NCI-H774 (cell line): ENCODE measurements at places on chromosomes 4 and X.

DNA sequence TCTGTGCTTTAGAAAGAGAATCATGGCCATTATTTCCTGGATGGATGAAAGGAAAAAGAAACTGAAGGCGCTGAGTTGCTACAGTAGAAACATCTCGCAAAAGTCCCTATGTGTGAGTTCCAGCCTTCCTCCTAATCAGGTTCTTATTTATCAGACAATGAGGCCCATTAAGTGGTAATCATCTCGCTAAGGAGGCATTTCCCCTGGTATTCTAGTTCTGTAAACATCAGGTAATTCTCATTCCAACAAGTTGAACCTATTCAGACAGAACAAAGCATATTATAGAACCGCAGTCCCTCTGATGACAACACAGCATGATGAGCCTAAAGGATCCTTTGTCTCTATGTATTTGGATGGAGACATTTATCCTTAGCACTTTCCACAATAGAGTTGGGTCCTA lies 205.7 kb upstream of the MAOA start:
- DNase-seq: no peak

GRCh38 chr4:35982318-35982717 lies 262.0 kb downstream of the ARAP2 start:
- DNase-seq: no peak

- no peak for DNase-seq
These were observed 62.5 kb downstream of the CHRDL1 start for GRCh38 chrX:110733166-110733565.

GRCh38 chr4:106266201-106266600 lies 49.8 kb downstream of the TBCK start:
- DNase-seq: no peak

GRCh38 chr4:139660568-139661043 lies 5.0 kb upstream of the MGST2 start:
- no peak for DNase-seq

GRCh38 chr4:159169404-159170302 lies 66.8 kb downstream of the RAPGEF2 start:
- no peak for DNase-seq

GRCh38 chr4:6546681-6547447 lies 28.1 kb upstream of the MAN2B2 start:
- DNase-seq: peak; percentile 28

DNA sequence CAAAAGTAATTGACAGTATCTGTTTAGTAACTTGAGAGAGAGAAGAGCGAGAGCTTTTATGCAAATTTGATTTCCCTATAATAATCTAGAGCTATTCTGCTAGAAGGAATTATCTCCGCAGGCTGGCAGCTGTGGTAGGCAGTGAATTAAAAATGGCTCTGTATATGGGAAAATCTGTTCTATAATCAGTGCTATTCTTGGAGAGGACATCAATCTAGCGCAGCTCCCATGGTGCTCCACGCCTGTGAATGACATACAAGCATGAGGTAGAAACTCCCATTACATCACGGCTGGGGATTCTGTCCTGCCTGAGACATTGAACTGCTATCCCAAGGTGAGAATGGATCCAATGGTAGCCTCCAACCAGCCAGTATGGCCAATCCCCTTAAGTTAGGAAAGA lies 179.0 kb downstream of the DHX15 start:
- no peak for DNase-seq

GRCh38 chr4:106898621-106899230 lies 137.4 kb downstream of the DKK2 start:
- DNase-seq: peak; percentile 6

- no peak for DNase-seq
These were observed 85.0 kb upstream of the WDR1 start for GRCh38 chr4:10201381-10202223.

- DNase-seq: no peak
These were observed 28.9 kb downstream of the ARFIP1 start for GRCh38 chr4:152808670-152809069.

DNA sequence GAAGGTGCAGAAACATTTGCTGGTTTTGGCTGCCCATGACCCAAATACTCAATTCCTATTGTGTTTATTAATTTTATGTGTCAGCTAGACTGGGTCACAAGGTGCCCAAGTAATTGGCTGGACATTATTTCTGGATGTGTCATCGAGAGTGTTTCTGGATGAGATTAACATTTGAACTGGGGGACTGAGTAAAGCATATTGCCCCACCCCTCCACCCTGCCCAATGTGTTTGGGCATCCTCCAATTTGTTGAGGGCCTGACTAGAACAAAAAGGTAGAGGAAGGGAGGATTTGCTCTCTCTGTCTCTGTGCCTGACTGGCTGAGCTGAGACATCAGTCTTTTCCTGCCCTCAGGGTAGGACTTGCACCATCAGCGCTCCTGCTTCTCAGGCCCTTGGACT lies 29.7 kb upstream of the LCORL start:
- no peak for DNase-seq

GRCh38 chrX:38150993-38151392 lies 69.7 kb downstream of the SRPX start:
- no peak for DNase-seq

GRCh38 chr4:175988511-175988910 lies 77.1 kb upstream of the WDR17 start:
- no peak for DNase-seq

DNA sequence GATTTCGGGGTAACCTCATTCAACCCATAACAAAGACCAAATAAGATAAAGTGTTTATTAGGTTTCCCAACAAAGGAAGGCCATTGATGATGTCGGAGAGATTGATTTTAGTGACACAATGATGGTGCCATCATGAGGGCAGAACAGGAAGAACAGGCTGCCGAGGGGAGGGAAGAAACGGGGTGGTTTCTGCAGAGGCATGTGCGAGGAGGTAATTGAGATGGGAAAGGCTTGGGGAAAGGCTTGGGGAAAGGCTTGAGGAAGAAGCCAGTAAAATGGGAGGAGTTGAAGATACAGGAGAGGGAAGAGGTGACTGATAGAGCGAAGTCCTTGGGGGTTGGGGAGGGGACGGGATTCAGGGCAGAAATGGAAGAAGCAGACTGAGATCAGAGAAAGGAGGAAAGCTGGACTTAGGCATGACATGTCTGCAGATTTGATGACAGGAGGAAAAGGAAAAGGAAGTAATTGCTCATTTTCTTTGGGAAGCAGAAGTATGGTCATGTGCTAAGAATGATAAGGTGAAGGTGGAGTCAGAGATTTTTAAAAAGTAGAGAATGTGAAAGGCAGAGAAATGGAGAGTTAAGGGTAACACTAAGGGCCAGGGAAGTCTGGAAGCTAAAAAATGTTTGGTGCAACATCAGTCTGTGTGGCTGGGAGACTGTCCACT lies 6.0 kb downstream of the HPSE start:
- no peak for DNase-seq
